ENCODE measurements at places on chromosomes 3 and 15.
A peak's percentile ranks its signal among the peaks of the same experiment; 100 is the strongest.

GRCh38 chr3:68703066-68703465 is 229.3 kb downstream of the TAFA4 start:
- no peak for DNase-seq

- DNase-seq, result no peak
Measured at GRCh38 chr15:80856809-80857377, 77.7 kb downstream of the CEMIP start.

GRCh38 chr3:160265088-160265487 is 39.9 kb downstream of the C3orf80 start:
- no peak for DNase-seq

DNA sequence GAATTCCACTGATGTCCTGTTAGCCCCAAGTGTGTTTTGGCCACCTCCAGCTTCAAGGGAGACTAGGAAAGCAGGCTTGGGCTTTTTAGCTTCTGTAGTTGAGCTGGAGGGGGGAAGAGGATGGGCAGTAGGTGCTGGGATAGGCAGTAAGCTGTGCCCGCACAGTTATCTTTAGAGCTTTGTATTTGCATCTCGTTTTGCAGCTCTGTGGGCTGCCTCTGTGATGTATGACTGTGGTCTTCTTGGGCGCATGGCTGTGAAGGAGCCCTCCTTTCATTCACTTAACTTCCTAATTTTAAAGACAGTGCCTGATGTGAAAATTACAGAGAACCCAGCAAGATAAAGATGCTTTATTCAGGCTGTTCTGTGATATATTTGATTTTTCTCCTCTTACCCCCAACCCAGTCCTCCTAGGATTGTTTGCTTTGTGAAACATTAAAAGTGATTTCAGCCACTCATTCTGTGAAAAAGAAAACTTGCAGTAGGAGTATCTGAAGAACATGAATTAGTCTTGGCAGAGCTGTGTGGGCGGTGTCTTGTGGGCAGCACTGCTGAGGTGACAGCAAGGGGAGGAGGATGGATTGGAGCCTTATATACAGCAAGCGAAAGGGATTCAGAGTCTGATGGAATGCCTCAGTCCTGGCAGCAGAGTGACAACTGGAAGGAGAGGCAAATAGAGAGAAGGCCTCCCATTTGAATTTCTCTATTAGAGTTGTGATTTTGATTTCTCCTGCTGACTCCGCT is 74.3 kb downstream of the LARS2 start:
- DNase-seq, result peak; percentile 17

- DNase-seq, result no peak
Measured at GRCh38 chr15:44620081-44620480, 43.4 kb downstream of the SPG11 start.

GRCh38 chr15:74799255-74799855 is 13.3 kb upstream of the LMAN1L start:
- no peak for DNase-seq

- no peak for DNase-seq
Measured at GRCh38 chr15:94026458-94027304, 204.7 kb upstream of the MCTP2 start.

DNA sequence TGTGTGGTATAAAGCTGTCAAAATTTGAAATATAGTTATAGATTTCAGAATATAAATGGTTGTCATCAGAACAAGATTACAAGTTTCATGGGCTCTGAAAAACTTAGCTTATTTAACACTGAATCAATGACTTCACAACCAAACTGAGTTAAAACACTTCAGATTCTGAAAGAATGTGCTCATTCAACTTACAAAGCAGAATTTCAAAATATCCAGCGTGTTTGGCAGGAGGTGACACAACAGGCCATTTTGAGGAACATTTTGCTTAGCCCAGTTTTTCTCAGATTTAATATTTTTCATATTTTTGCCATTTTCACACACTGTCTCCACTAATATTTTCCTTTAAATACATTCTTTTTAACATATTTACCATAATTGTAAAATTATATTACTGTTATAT is 781.1 kb downstream of the TUSC7 start:
- no peak for DNase-seq

DNA sequence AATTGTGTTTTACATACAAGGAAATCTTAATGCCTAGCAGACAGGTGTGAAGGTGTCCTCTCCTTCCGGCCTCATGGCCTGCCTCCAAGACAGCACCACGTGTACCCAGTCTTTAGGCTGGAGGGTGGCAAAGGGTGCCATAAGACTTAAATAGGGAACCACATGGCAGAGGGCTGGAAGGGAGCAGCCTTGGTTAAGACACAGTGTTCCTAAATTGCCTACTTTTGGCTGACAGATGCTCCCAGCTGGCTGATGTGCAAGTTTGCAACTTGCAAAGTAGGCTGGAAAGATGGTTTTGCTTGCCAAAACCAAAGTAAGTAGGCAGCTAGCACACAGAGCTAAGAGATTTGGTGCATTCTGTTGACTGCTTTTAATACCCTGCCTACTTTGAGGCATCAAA is 45.2 kb downstream of the CCNB2 start:
- no peak for DNase-seq

DNA sequence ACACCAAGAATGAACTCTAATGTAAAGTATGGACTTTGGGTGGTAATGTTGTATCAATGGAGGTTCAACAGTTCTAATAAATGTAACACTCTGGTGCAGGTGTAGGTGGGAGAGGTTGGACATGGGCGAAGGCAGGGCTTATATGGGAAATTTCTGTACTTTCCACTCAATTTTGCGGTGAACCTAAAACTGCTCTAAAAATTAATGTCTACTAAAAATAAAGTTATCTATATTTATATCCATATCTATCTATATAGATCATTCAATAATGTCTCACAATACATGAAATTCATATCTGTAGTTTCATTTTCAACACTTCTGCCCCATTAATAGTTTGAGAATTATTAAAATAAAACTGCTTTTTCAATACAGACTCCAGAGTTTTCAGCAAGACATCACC is 49.3 kb downstream of the CD200R1 start:
- no peak for DNase-seq

DNA sequence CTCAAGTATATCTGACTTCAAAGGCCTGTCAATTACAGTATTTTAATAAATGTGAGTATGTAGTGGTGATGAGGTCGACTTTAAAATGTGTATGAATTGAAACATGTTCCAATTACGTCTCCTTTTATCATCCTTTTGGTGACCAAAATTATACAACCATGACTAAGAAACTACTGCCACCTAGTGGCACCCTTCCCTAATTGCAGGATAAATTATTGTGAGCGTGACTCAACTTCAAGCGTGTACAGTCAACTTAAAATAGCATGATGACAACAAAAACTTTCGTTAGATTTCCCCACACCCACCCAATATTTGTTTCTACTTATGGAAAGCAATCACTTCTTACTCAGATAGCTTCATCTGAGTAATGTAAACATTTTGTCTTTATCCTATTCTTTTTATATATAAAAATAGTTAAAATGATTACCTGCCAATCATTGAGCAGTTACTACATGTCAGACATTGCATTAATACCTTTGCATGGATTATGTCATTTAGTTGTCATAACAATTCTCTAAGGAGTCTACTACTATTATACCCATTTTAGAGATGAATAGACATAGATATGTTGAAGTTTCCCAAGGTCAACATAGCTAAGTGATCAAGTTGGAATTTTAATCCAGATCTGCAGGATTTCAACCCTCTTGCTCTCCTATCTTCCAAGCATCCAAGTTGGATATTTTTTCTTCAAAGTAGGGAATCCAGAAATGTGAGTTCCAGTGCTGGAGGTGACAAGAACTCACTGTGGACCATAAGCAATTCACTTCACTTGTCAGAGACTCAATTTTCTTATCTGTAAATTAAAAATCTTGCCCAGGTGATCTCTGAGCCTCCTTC is 106.0 kb downstream of the MEX3B start:
- no peak for DNase-seq

DNA sequence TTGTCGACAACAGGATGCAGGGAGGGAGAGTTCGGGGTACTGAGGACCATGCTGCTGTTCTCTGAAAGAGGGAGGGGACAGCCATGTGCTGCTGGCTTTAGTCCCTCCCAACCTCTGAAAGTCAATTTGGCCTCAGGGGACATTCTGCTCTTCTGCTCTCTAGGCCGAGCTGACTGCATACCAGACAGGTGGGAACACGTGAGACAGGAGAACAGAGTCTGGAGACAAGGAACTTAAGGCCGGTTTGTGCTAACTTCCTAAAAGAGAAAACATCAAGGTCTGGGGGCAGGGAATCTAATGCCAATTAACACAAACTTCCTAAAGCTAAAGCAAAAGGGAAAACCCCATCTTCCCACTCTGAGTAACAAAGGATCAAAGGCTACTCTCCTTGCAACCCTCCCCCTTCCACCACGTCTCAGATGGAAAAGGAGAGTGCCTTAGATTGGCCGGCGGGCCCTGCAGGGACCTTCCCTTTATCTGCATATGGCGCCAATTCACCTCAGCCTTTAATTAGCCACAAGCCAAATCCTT is 41.0 kb downstream of the SLCO2A1 start:
- no peak for DNase-seq
